ENCODE measurements at places on chromosomes 6 and 20.

DNA sequence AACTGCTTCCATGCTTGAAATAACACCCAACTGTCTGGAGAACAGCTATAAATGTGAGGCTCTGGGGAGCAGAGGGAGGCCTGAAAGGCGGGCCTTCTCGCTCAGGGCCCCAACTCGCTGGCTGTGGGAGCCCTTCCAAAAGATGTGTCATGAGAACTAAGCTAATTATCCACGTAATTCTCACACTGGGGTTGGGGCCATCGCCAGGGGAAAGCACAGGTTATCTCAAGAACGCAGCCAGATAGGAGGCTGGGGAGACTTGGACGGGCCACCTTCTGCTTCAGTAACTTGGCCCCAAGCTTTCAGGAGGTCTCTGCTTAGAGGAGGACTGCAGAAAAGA, 1.6 kb downstream of the PXDC1 start:
- DNase-seq, result no peak

GRCh38 chr6:111852725-111853124, 20.5 kb downstream of the FYN start:
- DNase-seq, result no peak

DNA sequence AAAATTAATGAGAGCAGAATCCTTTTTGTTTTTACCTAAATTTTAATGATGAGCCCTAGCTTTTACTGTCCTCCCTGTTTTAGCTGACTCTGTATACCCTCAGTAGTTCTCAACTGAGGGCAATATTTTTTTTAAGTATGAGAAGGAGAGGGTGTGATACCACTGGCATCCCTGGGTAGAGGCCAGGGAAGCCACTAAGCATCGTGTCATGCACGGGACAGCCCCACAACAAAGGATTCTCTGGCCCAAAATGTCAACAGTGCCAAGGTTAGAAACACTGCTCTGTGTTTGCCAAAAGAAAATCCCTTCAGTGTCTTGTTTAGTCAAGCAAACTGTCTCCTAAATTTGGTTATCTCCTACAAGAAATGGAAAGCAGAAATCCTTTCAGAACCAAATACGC, 210.4 kb downstream of the KCNQ5 start:
- no peak for DNase-seq

GRCh38 chr20:63273059-63273579, 506 bp downstream of the ARFGAP1 start:
- no peak for DNase-seq

GRCh38 chr6:163694072-163694471, 279.6 kb downstream of the QKI start:
- no peak for DNase-seq

- no peak for DNase-seq
These were observed 159.7 kb upstream of the AHI1 start for GRCh38 chr6:135657207-135657606.

DNA sequence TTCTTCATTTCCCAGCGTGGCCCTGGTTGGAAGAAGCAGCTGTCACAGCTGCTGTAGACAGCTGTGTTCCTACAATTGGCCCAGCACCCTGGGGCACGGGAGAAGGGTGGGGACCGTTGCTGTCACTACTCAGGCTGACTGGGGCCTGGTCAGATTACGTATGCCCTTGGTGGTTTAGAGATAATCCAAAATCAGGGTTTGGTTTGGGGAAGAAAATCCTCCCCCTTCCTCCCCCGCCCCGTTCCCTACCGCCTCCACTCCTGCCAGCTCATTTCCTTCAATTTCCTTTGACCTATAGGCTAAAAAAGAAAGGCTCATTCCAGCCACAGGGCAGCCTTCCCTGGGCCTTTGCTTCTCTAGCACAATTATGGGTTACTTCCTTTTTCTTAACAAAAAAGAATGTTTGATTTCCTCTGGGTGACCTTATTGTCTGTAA, 292.7 kb downstream of the ESR1 start:
- DNase-seq, result no peak
